ENCODE measurements at places on chromosomes 4 and X.
A peak's percentile ranks its signal among the peaks of the same experiment; 100 is the strongest.

DNA sequence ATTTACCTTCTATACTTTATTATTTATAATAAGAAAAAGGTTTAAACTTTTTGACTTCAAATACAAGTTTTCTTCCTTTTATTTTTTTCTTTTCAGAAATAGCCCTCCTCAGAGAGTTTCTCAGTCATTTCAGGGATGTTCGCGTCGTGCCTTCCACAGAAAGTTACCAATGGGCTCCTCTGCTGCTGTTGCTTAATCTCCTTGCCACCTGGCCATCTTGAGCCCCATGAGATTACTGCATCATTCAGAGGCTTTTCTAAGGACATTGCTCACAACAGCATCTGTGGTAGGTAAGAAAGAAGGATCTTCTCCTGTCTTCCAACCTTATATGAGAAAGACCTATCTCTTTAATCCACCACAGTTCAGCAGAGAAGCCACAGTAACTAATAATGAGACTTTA lies 1361.9 kb upstream of the ADGRL3 start:
- no peak for DNase-seq

DNA sequence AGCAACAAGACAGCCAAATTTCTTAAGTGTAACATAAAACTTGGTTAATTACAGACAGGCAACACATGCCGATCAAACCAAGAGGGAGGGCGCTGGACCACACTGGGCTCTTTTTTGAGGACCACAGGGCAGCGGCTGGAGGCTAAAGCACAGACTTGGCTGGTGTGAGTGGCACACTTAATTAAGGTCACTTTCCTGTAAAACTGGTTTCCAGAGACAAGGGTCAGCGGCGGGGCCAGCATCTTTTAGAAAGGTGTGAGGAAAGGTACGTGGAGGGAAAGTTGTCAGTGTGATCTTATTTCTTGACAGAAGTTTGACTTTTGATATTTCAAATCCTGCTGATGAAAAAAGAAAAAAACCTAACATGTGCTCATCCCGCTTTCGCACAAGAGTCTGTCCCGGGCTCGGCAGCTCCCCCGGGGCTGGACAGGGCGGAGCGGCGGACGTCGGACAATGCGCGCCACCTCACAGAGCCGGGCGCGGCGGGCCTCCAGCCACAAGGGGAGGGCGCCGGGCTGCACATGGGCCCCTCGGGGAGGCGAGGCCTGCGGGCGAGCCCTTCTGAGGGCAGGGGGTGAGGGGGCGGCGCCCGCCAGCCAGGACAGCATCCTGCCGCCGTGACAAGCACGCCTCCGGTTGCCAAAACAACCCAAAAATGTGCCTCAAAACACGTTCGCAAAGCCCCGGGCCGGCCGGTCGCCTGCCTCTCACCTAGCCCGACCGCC lies 660 bp upstream of the HSPA4L start:
- no peak for DNase-seq

- no peak for DNase-seq
Measured at GRCh38 chr4:139950568-139950967, 203.4 kb downstream of the MAML3 start.

DNA sequence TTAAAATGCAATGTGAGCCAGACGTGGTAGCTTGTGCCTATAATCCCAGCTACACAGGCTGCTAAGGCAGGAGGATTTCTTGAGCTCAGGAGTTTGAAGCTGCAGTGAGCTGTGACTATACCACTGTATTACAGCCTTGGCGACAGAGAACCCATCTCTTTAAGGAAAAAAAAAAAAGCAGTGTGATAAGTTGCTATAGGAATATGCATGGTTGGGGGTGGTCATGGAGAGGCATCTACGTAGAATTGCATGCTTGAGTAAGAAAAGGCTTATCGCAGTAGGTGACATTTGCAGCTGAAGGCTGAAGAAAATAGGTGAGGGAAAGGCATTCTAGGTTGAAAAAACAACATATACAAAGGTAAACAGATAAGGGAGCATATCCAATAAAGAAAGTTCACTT lies 4.1 kb downstream of the DIAPH2 start:
- DNase-seq, result no peak

DNA sequence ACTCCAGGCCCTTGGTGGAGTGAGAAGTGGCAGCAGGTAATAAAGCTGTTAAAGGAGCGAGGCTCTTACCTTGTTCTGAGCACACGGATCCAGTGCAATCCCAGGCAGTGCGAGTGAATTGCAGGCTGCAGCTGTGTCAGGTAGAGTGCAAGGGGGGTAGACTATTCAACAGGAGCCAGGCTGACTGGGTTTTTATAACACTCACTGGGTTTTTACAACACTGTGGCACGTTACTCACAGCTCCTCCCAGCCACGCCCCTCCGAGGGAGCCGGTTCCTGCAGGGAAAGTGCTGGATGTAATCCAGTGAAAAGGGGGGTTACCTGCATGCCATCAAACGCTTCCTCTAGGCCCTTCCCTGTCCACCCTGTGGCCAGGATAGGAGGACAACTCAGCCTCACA lies 358 bp downstream of the FGFBP1 start:
- no peak for DNase-seq

DNA sequence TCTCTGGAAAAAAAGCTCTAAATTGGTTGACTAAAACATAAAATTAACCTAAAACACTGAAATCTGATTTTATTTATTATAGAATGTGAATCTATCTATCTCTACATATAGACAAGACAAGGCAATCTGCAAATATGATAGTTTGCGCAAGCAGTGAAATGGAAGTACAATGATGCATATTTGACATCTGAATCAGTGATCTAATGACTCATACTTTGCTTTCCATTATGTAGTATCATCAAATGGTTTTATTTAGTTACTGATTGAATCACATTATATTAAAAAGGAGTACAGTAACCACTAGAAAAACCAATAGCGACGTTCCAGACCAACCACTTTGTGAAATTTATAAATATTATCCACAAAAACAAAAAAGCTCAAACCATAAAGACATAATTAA lies 1969.3 kb downstream of the PCDH7 start:
- DNase-seq, result no peak

DNA sequence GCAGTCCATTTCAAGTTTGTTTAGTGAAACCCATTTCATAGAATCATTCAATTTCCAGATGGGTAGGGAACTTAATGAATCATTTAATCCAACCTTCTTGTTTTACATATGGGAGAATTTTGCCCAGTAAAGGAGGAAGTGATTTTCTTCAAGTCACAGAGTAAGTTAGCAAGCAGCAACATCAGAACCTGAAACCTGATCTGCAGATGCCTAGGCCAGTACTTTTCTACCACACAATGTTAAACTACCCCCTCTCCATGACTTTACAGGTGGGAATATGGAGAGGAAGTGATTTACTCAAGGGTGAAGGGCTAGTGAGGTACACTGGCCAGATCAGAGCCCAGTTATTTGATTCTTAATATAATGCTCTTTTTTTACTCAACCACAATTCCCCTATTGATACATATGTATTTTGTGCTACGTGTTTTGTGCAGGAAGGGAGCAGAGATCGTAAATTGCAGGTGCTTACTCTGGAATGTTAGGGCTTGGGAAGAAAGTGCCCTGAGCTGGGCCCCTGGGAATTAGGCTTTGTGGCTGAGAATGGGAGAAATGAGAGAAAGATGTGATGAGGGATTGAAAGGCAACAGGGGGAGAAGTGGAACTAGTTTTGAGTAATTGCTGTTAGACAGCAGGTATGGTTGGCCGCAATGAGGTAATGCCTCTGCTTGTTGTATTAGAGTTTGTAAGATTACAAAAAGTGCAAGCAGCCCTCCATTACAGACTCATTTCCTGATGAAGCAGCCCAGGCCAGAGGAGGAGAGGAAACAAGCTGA lies 6.8 kb downstream of the LHFPL1 start:
- no peak for DNase-seq

GRCh38 chr4:124183926-124184325 lies 528.6 kb downstream of the ANKRD50 start:
- no peak for DNase-seq

GRCh38 chrX:41556958-41557357 lies 109.8 kb downstream of the NYX start:
- no peak for DNase-seq

GRCh38 chr4:146029939-146030710 lies 91.5 kb upstream of the ZNF827 start:
- DNase-seq, result no peak

- no peak for DNase-seq
Measured at GRCh38 chr4:94537921-94538628, 86.3 kb downstream of the PDLIM5 start.

GRCh38 chr4:140809676-140810075 lies 53.5 kb upstream of the TBC1D9 start:
- no peak for DNase-seq

DNA sequence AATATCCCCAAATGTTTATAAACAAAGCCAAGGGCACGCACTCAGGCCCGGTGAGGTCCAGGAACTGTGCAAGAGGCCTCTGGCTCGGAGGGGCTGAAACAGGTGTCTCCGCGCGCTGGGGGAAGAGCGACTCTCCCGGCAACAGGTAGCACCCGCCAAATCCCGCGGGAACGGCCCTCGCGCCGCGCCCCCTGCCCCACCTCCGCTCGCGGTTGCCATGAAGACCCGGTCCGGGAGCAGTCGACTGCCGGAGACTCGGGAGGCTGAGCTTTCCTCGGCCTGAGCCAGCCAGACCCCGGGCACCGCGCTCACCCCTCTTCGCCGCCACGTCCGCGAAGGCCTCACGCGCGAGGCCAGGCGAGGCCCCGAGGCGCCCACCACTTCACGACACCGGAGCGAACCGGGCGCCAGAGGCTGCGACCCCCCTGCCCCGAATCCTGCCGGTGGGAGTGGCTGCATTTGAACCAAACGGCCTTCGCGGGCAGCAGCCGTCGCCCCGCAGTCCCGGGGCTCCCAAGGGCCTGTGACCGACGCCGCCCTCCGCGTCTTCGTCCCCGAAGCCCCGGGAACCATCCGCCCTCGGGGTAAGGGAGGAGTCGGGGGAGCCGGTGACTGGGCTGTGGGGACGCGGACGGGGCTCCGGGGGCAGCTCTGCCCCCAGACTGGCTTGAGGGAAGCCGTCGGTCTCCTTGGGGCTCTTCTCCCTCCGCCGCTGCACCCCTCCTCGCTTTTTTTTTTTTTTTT lies at the start of gene NSUN7:
TSS of gene NSUN7 (plus strand) at position 239 of the 744 bp plus-strand sequence. CDS start 739 bp downstream, outside the sequence.
- DNase-seq, result peak; percentile 86

DNA sequence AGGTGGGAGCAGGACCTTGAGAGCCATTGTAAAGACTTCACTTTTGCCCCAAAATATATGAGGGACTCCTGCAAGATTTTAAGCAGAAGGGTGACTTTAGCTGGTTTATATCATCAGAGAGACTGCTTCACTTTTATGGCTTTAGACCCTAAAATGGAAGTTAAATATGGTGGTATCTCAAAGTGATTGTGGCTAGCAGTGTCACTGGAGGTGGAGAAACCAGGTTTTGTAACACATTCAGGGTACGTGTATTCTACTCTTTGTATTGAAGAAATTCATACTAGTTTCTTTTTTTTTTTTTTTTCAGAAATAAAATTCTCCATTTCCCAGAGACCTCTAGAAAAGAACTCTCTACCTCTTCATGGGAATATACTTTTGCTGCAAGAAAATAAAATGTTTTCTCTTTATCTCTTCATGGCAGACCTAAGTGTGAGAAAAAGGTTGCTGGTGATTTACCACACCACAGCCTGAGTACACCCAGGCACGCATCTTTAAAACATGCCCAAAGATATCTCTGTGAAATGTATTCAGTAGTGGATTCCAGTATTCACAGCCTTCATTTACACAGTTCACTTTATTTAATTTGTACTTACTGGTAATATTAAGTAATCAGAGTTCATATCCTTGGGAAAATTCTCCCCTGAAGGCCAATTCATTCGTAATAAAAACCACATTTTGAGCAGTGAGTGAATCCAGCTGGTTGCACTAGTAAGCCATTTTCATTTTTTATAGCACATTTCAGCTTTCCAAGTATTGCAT lies 74.3 kb upstream of the GUCY1A1 start:
- no peak for DNase-seq

- DNase-seq, result no peak
Measured at GRCh38 chr4:175811228-175811627, 836 bp downstream of the GPM6A start.

DNA sequence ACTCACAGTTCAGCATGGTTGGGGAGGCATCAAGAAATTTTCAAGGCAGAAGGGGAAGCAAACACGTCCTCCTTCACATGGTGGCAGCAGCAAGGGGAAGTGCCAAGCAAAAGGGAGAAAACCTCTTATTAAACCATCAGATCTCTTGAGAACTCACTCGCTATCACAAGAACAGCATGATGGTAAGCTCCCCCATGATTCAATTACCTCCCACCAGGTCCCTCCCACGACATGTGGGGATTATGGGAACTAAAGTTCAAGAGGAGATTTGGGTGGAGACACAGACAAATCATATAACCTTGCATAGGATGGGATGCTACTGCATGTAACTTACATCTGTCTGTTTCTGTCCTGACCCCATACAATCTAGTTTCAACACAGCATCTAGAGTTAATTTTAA lies 511.8 kb upstream of the ARX start:
- DNase-seq, result no peak

GRCh38 chr4:131337936-131338335 lies 1811.2 kb upstream of the PCDH10 start:
- no peak for DNase-seq

DNA sequence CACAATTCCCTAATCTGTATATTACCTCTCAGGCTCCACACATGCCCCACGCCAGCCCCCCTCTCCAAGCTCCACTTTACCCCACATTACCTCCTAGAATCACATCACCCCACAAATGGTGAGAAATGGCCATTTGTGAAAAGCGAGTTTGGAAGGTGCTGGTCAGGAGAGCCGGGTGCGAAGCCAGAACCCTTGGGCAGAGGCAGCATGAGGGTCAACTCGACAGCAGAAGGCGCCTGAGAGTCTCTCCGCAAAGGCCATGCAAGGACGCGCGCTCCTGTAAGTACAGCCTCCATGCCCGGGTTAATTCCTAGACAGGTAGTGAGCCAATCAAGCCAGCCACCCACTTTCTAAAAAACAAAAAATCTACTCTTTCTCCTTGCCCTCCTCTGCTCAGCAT lies 42.4 kb downstream of the RHOXF2 start:
- peak; percentile 67 for DNase-seq

GRCh38 chr4:127370604-127371003 lies 262.2 kb upstream of the INTU start:
- DNase-seq, result no peak

GRCh38 chr4:20844311-20844710 lies 144.1 kb downstream of the PACRGL start:
- DNase-seq, result no peak

GRCh38 chrX:13412208-13412600 lies 92.4 kb upstream of the ATXN3L start:
- no peak for DNase-seq
